Daoy (cell line): ENCODE measurements at places on chromosomes 1 and 21. TPM values are rescaled to one million over a fixed set of nuclear protein-coding genes. Genes with fewer than 3 reads are reported as not detected.

NUAK2 gene
- total RNA-seq = 11.1 and 12.4 TPM in 2 replicates

- DNase-seq = peak; percentile 27
Observed at GRCh38 chr1:96538883-96539282, 182.7 kb upstream of the PTBP2 start.

GRCh38 chr1:197808880-197809279 lies 33.6 kb upstream of the DENND1B start:
- DNase-seq = no peak

DNA sequence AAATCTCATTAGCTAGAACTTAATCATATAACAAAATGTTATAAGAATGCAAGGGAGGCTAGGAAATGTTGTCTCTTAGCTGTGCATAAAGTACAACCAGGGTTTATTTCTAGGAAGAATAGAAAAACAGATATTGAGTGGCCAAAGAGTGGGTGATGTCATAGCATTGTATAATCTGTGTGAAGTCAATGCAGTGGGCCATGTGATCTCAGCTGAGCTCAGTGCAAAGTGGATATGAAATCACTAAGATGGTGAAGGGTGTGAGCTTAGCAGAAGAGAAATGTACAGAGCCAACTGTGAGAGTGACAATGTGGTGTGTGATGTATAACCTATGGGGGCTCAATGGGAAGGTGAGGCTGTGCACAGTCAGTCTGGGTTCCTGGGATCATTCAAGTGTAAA lies 29.7 kb upstream of the DUSP23 start:
- no peak for DNase-seq

UBXN10 gene
- total RNA-seq = 0.11 and 0.48 TPM in 2 replicates

OPRD1 gene
- total RNA-seq = 0.21 and 0.34 TPM in 2 replicates

DNA sequence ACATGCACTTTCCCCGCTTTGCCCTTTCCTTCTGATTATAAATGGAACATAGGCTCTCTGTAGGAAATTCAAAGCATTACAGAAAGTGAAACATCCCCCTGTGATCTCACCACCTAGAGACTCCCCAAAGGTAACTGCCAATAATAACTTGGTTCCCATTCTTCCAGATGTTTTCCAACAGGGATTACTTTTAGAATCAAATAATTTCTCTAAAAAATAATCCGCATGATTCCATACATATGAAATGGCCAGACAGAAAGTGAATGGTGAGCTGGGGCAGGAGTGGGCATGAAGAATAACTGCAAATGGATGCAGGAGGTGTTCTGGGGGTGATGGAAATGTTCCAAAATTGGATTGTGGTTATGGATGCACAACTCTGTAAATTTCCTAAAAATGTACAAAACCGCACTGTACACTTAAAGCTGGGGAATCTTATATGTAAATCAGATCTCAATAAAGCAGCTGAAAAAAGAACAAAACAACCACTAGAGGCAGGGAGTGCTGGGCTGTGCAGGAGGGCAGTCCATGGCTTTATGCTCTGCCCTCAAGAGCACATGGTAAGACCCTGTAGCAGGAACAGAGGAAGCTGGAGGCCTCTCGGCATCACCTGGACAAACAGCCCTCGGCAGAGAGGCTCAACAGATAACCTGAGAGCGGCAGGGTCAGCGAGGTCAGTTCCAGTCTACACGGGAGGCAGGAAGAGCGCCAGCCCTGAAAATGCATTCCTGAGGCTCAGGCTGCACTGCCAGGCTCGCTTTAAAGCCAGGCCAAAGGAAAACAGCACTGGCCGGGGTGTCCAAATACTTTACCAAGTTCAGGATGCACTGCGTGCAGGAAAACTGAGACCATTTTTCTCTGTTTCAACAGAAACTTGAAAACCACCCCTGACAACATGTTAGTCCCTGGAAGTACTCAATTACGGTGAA lies 39.7 kb downstream of the CAPZB start:
- DNase-seq = peak; percentile 55

- DNase-seq = peak; percentile 19
Observed at GRCh38 chr1:196873385-196873784, 14.5 kb upstream of the CFHR4 start.

DNA sequence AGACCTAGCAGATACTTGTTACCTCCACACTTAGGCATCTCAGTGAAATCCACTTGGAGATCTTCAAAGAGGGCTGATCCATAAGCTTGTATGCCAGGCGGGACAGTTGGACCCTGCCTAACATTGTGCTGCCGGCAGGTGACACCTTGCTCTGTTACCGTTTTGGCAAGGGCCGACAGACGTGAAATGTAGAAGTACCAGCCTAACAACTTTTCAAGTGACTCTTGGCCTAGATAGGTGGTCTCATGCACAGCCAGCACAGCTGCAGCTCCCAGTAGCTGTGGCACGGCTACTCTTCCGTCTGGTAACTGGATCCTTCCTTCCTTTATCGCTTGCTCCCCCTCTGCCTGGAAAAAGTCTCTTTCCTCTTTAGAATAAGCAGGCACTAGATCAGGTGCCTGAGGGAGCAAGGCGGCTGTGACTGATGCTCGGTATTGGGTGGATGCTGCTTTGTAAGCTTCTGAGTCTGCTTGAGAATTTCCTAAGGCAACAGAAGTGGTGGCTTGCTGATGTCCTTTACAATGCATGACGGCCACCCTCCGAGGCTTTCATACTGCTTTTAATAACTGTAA lies 713.5 kb downstream of the AMY1C start:
- DNase-seq = no peak

GPR37L1 gene
- total RNA-seq = under 0.01 and 0.06 TPM in 2 replicates

GRCh38 chr1:178450871-178451270 lies 45.9 kb downstream of the CLEC20A start:
- DNase-seq = no peak

- no peak for DNase-seq
Observed at GRCh38 chr1:78690516-78690915, 40.9 kb downstream of the IFI44 start.

OR2T29 gene
- not detected in 2 replicates for total RNA-seq

ASCL5 gene
- not detected in 2 replicates for total RNA-seq

GRCh38 chr1:228801068-228801467 lies 65.8 kb downstream of the RHOU start:
- no peak for DNase-seq

DNA sequence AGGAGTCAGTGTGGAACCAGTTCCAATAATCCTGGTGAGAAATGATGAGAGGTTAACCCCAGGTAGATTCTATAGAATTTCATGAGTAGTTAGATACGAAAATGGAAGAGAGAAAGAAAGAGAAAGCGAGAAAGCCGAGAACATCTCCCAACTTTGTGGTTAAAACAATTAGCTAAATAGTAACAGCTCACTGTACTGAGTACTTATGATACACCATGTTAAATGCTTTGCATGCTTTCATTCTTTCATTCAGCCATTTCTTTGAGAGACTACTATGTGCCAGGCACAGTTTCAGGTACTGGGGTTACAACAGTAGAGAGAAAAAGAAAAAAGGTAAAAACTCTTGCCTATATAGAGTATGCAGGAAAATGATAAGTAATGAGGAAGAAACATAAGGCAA lies 109.7 kb upstream of the SYT6 start:
- no peak for DNase-seq

DNA sequence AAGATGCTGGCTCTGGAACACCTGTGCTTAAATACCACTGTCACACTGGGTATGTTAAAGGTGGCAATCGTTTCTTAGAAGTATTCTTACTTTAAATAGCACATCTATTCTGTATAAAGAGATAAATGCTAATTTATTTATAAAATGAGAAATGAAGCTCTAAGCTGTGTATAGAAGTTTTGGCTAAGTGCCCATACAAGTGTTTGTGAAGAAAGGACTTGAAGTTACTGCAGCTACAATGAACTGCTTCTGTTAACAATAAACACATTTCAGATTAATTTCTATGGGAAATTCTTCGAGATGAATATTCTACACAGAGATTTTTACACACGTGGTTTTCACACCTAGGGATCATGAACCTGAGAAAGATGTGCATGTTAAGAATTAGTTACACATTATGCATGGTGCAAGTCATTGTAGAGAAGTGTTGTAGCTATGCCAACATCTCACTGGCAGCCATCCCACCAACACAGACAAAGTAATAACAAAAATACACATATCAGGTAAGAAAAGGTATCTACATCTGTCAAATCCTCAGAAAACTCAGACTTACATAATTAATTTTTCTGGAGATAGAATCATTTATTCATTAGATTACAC lies 16.2 kb downstream of the COL24A1 start:
- no peak for DNase-seq

- no peak for DNase-seq
Observed at GRCh38 chr1:116770625-116771024, 16.4 kb downstream of the CD2 start.

- no peak for DNase-seq
Observed at GRCh38 chr1:33460947-33461629, 11.4 kb upstream of the ZSCAN20 start.

FCGR3A gene
- not detected in 2 replicates for total RNA-seq

ZBTB8A gene
- total RNA-seq = 3.2 and 6.2 TPM in 2 replicates

DNA sequence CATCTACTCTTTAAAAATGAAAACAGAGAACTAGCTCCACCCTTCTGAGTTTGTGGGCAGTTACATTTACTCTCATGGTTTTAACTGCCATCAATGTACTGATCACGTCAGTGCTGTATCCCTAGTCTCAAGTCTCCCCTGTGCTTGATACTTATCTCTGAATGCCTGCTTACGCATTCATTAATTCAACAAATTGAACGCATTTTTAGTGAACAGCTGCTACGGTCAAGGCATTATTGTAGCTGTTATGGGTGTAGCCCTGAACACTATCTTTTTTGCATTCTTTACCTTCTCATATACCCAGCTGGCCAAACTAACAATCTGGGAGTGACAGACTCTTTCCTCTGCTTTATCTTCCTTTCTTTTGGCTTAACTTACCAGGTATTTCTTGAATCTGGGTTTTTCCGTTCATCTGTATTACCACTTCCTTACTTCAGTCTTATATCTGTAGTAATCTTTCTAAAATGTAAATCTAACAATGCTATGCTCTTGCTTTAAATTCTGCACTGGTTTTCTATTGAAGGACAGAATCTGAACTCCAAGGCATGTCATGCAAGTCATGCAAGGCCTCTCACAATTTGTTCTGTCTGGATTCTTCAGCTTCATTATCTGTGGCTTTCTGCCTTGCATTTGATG lies 33.3 kb downstream of the SMG7 start:
- DNase-seq = no peak

- DNase-seq = no peak
Observed at GRCh38 chr21:17709266-17709611, 96.5 kb upstream of the BTG3 start.

DNA sequence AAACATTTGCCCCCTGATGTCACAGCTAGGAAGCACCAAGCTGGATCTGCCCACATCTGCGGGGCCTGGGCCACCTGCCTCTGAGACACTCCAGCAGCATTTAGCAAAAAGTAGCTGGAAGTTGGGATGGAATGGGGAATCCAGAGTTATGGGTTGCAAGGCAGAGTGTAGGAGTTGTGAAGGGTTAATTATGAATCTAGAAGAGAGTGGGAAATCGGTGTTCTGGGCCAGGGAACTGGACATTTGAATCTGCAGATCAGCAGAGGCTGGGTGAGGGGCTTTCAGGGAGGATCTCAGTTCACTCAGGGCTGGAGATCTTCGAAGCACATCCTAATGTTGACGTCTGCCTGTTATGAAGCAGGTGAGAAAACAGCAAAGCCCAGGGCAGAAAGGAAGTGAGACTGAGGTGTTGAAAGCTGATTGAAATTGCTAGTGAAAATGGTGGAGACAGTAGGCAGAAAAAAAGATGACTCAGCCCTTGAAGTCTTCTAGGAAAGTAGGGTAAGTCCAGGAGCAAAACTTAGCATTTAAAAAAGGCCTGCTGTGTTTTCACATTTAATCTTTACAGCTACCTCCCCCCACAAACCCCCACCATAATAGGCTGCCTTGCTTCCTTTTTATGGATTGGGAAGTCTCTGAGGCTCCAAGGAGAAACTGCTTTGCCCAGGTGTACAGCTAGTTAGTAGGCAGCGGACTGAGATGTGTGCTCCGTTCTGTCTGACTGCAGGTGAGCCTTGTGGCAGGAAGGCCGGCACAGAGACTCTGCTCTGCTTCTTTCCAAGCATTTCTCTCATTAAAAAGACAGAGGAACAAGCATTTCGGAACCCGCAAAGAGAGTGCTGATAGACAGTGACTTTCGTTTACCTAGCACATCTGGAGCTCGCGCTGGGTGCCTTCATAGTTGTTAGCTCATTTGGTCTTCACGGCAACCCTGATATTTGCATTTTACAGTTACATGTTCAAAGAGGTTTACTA lies 7.2 kb downstream of the VANGL1 start:
- no peak for DNase-seq

HMGCS2 gene
- not detected in 2 replicates for total RNA-seq
